ENCODE measurements at places on chromosomes 11 and 22. TPM values are rescaled to one million over a fixed set of nuclear protein-coding genes. Genes with fewer than 3 reads are reported as not detected.

Gene SYTL2
- total RNA-seq, result 3.4 TPM

Gene PRODH
- total RNA-seq, result 3.3 TPM

Gene OR52E8
- not detected for total RNA-seq

Gene CASP12
- not detected for total RNA-seq

Gene ADAMTS8
- 0.70 TPM for total RNA-seq

Gene OR5A2
- not detected for total RNA-seq

Gene C11orf42
- not detected for total RNA-seq

Gene PDE2A
- total RNA-seq, result 22.5 TPM

Gene STT3A
- total RNA-seq, result 98.6 TPM

Gene IGF2
- 76.9 TPM for total RNA-seq

Gene HIRA
- total RNA-seq, result 13.0 TPM

Gene KCNK4
- not detected for total RNA-seq

Gene OR4S1
- not detected for total RNA-seq

Gene CD3D
- total RNA-seq, result 5.3 TPM

Gene KDM4D
- 0.65 TPM for total RNA-seq

Gene APOL1
- total RNA-seq, result 17.4 TPM

Gene OR5D16
- total RNA-seq, result not detected

Gene TSSC4
- total RNA-seq, result 29.4 TPM

DNA sequence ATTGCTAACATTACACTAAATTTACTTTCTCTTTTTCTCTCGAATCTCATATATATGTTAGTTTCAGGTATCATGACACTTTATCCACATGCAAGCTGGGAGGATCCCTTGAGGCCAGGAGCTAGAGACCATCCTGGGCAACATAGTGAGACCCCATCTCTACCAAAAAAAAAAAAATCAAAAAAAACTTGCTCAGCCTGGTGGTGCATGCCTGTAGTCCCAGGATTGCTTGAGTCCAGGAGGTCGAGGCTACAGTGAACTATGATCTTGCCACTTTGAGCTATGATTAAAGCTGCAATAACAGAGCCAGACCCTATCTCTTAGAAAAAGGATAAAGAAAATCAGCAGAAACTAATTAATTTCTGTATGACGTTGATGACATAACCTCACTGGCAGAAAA lies 3.7 kb upstream of the UPK3A start:
- no peak for DNase-seq

DNA sequence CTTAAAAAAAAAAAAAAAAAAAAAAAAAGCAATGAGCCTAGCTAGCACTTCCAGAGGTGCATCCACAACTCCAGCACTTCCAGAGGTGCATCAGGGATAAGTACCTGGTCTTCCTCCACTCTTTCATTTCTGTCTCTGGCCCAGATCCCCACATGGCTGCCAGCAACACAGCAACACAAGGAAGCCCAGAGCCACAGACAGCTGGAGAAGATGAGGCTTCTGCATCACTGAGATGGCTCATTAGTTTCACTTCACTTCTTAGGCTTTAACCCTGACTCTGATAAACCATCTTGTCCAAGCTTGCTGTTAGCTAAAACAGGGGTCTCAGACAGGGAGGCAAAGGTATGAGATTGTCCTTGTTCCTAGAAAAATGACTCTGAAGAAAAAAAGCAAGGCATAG lies 35.6 kb downstream of the PC start:
- DNase-seq, result no peak

DNA sequence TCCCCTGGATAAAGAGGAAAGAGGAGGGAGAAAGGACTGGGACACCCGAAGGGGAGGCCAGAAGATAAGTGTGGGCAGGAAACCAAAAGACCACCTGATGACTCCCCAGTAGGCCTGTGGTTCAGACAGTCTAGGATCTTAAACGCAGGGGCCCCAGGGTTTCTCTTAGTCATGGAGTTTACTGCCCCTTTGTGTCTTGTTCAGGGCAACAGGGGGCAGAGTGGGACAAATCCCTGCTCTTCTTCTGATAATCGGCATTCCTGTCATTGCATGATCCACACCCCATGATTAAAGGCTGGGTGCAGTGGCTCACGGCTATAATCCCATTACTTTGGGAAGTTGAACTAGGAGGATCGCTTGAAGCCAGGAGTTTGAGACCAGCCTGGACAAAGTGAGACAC lies 4.7 kb upstream of the TMPRSS13 start:
- no peak for DNase-seq

GRCh38 chr11:21119411-21119810 lies 450.0 kb downstream of the NELL1 start:
- DNase-seq, result no peak

DNA sequence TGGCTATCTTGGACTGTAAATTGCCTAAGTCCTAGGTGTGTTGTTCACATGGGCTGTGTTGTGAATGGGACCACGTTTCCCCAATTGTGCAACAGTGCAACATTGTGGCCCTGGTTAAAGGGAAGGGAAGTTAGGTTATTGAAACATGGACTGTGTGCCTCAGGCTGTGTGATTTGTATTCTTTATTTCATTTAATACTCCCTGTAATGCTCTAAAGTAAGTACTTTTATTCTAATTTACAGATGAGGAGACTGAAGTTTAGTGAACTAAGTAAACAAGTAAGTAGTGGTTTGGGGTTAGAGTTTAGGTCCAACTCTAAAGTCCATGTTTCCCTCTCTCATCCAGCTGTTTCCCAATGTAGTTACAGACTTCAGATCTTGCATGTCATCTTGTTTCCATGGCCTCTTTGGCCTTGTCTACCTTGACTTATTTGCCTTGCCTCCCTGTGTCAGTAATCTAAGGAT lies 77.7 kb downstream of the STIM1 start:
- DNase-seq, result no peak

- DNase-seq, result no peak
Observed at GRCh38 chr22:24051568-24051967, 40.5 kb downstream of the CABIN1 start.

DNA sequence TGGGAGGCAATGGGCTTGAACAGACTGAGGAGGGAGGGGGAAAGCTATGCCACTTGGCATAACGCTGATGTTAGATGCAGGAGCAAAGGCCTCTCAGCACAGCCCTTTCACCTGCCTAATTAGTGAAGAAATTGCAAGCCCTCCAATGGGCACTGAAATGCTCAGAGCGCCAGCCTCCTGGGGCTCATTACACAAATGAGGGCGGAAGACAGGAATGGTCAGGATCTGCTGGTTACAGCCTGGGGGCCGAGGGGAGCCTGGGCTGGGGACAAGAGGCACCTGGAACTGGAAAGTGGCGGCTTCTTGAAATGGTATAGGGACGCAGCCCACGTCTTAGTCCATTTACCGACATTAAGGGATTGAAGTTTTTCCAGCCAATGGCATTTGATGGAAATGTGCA lies 50.2 kb upstream of the PLET1 start:
- no peak for DNase-seq

DNA sequence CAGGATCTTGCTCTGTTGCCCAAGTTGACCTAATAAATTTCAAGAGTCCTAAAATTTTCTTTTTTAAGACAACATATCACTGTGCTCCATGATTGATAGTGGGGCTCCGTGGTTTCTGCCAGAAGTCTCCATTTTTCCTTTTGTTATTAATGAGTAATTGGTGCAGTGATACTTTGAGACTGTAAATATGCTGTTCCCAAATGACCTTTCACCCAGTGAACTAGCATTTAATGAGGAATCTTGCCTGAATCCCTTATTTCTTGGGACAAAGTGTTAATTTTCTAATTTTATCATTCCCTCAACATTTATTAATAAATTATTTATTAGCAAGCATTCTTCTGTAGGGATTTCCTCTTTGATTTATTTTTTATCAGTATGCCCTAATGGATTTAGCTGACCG lies 2.3 kb upstream of the DHCR7 start:
- no peak for DNase-seq

DNA sequence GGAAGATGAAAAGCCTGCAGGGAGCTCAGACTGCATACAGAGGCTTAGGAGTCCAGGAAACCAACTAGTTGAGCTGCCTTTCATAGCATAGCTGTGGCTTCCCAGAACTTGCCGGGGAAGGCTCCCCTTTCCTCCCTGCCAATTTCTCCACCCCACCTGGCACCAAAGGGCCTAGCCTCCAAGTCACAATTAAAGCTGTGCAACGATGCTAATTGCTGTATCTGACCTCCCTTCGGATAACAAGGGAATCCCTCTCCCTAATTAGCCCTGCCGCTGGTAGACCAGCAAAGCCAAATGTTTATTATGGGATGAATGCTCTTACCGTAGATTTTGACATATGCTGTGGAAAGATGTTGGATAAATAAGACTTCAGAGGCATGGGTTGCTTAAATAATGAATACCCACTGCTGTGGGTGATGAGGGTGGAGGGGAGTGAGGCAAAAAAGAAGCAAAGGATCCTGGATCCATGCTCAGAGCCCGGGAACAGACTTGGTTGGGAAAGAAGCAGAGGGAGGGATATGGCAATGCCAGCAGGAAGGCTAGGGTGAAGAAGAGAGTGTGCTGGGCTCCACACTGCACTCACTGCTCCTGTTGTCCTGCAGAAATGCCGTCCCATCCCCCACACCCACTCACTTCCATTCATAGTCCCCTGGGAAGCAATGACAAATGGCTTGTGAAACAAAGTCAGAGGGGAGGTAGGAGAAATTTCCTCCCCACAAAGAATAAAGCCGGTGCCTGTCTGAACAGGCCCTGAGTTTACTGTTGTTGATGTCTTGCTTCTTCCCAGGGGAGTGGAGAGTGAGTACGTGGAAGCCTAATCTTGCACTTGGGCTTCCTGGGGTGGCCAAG lies 608.1 kb upstream of the CADM1 start:
- DNase-seq, result no peak

- no peak for DNase-seq
Observed at GRCh38 chr11:128610721-128611617, 23.6 kb upstream of the ETS1 start.

GRCh38 chr22:21797444-21798221 lies 62.0 kb upstream of the YPEL1 start:
- DNase-seq, result no peak

GRCh38 chr22:37611207-37611606 lies 2.6 kb downstream of the GGA1 start:
- DNase-seq, result no peak

DNA sequence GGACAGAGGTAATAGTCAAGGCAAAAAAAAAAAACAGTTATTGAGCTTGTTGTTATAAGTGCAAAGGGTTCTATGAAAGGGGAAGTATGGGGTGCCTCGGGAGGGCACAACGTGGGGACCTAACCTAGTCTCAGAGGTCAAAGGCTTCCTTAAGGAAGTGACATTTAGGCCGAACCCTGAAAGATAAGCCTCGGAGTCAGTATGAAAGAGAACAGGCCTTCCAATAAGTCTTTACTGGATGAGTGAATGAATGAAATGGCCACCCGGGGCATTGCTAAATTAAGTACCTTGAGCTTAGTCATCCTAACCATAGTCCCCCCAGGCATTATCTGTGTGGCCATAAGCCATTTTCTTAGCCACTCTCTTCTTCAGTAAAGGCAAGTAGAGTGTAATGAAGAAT lies 19.7 kb downstream of the FLI1 start:
- no peak for DNase-seq

DNA sequence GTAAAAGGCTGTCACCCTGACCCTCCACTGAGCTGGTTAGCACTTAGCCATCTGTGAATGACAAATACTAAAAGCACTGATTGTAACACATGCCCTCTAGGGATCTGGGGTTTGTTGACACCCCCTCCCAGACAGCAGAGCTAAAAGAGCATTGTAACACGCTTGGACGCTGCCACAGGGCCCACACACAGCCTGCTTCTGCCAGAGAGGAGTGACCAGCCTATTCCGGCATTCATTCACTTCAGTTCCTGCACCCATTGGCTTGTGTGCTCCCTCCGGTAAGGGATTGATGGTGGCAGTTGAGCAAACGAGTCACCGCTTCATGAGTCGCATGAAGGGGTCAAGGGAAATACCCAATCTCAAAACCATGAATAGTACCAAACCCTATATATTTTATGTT lies 15.8 kb downstream of the OR10D3 start:
- no peak for DNase-seq

DNA sequence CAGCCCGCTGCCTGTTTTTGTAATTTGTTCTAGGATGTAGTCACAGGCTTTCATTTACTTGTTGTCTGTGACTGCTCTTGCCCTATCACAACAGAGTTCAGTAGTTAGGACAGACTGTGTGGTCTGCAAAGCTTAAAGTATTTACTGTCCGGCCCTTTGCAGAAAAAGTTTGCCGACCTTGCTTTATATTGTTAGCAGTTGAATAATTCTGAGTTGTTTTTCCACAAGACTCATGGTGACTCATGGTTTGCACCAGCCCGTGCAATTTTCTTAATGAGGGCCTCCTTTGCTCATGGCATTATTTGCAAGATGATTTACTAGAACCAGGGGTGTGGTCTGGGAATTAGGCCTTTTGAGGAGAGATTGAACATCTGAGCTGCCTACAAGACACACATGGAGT lies 110.6 kb downstream of the SCN3B start:
- no peak for DNase-seq

GRCh38 chr11:27112946-27113345 lies 72.3 kb downstream of the BBOX1 start:
- DNase-seq, result no peak

- no peak for DNase-seq
Observed at GRCh38 chr11:126890561-126890960, 110.0 kb downstream of the KIRREL3 start.

GRCh38 chr22:32031466-32031865 lies 11.6 kb upstream of the SLC5A1 start:
- DNase-seq, result no peak

- DNase-seq, result no peak
Observed at GRCh38 chr11:94678236-94678635, 89.9 kb upstream of the AMOTL1 start.

DNA sequence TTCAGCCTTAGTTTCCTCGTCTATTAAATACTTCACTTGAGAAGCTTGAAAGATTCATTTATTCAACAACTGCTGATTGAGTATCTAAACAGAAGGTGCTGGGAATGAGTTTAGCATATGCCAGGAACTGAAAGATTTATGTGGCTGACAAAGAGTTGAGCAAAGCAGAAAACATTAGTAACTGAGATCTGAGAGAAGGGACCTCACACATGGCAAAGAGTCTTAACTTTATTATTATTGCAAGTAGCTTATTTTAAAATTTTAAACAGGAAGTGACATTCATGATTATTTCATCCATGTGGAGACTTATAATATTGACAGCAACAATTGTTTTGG lies 133.6 kb downstream of the CASP12 start:
- no peak for DNase-seq

GRCh38 chr22:35726933-35727332 lies 9.3 kb downstream of the APOL5 start:
- DNase-seq, result no peak

GRCh38 chr11:6596239-6596877 lies 7.1 kb downstream of the RRP8 start:
- no peak for DNase-seq
